Activated naive CD8-positive, alpha-beta T cell treated with anti-CD3 and anti-CD28 coated beads for 36 hours (primary cell): ENCODE measurements at places on chromosomes 7 and 10.

DNA sequence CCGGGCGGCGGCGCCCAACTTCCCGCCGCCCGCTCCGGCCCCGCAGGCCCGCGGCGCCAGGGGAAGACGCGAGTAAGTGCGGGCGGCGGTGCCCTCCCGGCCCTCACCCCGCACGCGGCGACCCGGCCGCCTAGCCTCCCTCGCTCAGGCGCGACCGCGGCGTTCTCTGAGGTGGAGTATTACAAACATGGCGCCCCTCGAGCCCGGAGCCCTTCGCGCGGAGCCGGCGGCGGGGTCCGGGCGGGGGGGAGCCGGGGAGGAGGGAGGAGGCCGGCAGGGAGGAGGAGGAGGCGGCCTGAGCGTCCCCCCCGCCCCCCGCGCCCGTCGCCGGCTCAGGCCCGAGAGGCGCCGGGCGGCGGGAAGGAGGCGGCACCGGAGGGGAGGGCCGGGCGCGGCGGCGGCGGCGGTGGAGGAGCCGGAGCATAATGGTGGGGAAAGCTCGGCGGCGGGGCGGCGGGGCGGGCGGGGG is at the start of gene ZMYND11:
Gene ZMYND11 (plus strand): TSS at position 324 of the 469 bp plus-strand sequence. CDS start 44,558 bp downstream, outside the sequence.
- DNase-seq: peak; percentile 64

DNA sequence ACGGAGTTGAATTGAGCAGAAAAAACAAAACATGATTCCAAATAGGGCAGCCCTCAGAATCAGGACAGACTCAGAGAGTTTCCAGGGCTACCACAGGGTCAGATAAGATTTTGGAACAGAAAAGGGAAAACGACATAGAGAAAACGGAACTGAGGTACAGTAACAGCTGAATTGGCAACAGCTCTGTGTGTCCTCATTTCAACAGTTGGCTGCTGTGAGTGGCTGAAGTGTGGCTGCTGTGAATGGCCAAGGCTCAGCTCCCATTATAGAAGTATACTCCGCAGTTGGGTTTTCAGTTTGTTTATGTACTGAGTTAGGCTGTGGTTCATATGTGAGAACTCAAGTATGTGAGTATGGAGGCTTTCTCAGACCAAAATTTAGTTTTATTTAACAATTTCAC is 32.0 kb downstream of the ANTXRL start:
- no peak for DNase-seq

- DNase-seq: no peak
Observed at GRCh38 chr7:95342642-95343307, 18.4 kb upstream of the PON1 start.

- no peak for DNase-seq
Observed at GRCh38 chr7:132773527-132773956, 197.3 kb upstream of the PLXNA4 start.

- no peak for DNase-seq
Observed at GRCh38 chr7:115221456-115221855, 299.6 kb downstream of the MDFIC start.

DNA sequence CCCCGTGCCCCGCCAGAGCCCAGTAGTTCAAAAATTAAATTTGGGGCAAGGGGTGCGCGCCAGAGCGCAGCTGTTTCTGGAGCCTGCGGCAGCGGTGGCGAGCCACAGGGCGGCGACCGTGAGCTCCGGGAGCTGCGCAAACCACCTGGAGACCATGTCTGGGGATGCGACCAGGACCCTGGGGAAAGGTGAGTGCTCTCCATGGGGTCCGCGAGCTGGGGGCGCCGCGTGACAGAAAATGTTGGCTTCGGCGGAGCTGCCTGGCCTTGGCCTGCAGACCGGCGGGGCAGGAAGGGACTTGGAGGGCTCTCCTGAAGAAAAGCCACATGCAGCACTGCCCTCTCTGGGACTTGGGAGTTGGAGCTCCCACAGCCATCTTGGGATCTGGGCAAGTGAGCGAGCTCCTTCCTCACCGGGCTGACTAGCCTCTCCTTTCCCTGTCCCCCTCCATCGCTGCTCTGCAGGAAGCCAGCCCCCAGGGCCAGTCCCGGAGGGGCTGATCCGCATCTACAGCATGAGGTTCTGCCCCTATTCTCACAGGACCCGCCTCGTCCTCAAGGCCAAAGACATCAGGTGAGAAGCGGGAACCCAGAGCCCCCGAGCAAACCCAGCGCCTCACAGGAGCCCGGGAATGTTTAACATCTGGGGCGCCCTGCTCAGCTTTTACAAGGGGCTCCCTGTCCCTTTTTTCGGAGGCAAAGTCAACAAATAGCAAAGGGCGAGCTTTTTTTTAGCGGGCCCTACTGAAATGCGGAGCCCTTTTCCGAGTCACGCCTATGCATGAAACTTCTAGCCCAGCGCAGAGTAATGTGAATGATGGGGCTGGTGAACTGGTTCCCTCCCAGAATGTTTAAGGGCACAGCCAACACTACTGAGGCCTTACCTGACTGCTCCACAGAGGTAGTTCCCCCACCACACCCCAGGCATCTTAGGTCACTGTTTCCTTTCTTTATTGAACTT is 6.1 kb downstream of the GSTO2 start:
- DNase-seq: peak; percentile 57

- no peak for DNase-seq
Observed at GRCh38 chr10:105964009-105964408, 1200.5 kb downstream of the SORCS1 start.

- DNase-seq: no peak
Observed at GRCh38 chr10:30929901-30930520, 101.7 kb downstream of the ZNF438 start.

- DNase-seq: no peak
Observed at GRCh38 chr7:98464558-98464940, 63.7 kb upstream of the BAIAP2L1 start.

DNA sequence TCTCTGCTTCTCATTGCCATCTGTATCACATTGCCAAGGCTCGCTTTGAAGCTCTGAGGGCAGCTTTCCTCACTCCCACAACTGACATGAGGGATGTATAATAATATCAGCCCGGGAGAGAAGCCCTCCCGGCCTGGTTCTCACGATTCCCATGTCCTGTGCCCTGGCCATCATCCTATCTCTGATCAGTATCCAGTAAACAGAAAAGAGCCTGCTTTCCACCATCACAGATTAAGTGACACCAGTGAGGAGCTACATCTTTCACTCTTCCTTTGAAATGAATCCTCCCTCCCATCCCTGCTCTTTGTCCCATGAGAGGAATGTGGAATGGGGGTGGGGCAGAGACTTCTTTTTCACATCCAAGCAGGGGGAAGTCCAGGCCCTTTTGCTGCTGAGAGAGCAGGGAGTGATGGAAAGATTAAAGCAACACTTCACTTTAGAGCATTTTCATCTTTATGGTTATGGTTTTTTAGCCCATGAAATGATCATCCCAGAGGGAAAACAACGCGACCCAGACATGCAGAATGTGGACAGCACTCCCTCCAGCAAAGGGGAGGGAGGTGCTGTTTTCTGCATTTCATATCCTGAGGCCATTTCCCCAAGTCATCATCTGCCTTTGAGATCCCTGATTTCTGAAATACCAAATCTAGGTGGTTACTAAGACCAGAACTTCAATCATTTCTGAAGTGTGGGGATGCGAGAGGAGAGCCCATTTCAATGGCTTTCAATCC is 84.6 kb upstream of the LYZL1 start:
- no peak for DNase-seq

GRCh38 chr7:17564678-17565212 is 266.3 kb downstream of the AHR start:
- DNase-seq: no peak

DNA sequence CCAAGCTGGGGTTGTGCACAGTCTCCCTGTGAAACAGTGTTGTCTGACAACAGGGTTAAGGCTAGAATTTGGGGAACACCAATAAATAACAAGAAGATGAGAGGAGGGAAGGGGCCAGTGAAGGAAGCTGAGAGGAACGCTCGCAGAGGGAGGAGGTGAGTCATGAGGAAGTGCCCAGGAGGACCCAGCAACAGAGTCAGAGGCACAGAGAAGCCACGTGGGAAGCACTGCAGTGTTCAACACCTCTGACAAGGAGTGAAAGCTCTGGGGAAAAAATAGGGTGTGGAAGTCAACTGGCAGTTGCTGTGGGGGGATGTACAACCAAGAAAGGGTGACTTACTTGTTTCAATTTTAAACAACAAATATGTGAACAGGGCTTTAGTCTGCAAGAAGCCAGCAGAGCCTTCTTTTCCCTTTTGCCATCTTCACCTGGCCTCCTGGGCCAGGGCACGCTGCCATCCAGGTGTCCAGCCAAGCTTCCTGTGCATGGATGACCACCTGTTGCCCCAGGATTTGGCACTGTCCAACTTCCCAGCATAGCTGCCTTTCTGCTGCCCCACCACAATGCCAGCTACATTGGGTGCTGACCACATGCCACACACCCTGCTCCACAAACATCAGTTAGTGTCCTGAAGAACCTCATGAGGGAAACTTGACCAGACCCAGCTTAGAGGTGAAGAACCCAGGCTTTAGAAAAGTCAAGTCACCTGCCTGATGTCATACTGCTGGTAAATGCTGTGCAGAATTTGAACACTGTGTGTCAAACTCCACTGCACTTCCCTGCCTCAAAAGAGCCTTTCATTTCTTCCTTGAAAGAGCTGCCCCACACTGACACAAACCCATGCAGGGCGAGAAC is 69.6 kb downstream of the ATXN7L1 start:
- DNase-seq: peak; percentile 76

DNA sequence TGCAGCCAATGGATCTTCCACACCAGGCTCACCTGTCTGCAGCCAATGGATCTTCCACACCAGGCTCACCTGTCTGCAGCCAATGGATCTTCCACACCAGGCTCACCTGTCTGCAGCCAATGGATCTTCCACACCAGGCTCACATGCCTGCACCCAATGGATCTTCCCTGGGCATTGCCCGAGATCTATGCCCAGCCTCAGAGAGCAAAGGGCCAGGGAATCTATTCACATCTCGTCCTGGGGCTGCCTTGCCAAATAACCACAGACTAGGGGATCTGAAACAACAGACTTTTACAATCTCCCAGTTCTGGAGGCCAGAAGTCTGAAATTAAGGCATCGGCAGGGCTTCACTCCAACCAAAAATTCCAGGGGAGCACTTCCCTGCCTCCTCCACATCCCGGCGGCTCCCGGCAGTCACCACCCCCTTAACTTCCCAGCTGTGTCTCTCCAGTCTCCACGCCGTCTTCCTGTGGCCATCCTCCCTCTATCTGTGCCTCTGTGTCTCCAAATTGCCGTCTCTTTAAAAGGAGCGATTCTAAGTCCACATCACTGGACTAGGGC is 92.4 kb upstream of the PPP2R2D start:
- no peak for DNase-seq

DNA sequence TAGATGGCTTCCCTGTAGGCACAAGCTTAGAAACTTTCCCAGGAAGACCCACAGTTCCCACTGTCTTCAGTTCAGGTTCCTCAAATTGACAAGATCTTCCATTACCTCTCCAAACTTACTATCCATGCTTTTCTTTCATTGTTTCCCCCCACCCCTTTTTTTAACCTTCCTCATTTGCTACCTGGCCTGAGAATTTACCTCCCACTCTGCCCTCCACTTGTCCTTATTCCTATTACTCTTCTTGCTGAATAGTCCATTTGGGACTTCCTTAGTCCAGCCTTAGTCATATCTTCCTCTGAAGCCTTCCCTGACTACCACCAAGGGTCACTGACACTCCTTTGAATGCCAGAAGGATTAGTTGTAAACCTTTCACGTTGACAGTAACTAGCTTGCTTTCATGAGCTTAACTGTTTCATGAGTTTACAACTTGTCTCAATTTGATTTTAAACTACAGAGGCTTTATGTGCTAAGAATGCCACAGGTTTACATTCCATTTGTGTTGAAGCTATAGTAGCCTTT is 1.2 kb upstream of the CALU start:
- no peak for DNase-seq

DNA sequence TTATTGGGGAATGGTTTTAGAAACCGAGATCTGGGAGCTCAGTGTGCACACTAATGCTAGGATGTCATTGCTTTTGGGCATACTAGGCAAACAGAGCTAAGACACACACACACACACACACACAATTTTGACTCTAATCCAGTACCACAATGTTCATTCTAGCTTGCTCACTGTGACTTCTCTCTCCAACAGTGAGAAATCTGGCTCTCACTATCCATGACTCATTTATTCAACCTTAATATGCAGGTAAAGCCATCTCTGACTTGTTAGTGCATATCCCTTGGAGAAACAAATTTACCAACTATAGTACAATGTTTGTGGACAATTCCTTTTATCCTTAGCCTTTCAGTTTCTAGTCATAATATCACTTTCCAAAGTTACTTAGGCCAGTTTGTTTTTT is 5.9 kb upstream of the BMS1 start:
- no peak for DNase-seq

- no peak for DNase-seq
Observed at GRCh38 chr7:37117292-37117691, 331.4 kb downstream of the ELMO1 start.
